Posterior cingulate gyrus (tissue), 11 donors: ENCODE measurements at places on chromosomes 2 and 18.

GRCh38 chr2:44330801-44331200 is 30.5 kb downstream of the PREPL start:
- no peak for DNase-seq

GRCh38 chr2:12453731-12454130 is 263.0 kb upstream of the TRIB2 start:
- DNase-seq, result no peak

GRCh38 chr2:241503776-241504392 is 4.5 kb downstream of the STK25 start:
- no peak for DNase-seq

- no peak for DNase-seq
Measured at GRCh38 chr2:28717339-28717758, 34.3 kb upstream of the PPP1CB start.

GRCh38 chr18:70256184-70256583 is 32.7 kb upstream of the SOCS6 start:
- no peak for DNase-seq

DNA sequence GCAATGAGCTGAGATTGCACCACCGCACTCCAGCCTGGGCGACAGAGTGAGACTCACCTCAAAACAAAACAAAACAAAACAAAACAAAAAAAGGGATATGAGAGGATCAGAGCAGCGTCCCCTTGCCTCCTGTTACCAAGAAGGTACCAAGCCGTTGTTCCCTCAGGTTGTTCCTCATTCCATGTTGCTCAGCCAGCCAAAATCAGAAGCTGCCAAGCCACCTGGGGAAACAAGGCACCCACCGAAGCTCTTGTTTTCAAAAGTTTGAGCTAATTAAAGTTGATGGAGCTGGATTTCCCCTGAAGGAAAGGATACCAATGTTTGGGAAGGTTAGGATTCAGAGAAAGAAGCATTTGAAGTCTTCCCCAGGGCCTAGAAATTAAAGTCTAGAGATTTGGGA is 21.8 kb upstream of the STEAP3 start:
- no peak for DNase-seq

DNA sequence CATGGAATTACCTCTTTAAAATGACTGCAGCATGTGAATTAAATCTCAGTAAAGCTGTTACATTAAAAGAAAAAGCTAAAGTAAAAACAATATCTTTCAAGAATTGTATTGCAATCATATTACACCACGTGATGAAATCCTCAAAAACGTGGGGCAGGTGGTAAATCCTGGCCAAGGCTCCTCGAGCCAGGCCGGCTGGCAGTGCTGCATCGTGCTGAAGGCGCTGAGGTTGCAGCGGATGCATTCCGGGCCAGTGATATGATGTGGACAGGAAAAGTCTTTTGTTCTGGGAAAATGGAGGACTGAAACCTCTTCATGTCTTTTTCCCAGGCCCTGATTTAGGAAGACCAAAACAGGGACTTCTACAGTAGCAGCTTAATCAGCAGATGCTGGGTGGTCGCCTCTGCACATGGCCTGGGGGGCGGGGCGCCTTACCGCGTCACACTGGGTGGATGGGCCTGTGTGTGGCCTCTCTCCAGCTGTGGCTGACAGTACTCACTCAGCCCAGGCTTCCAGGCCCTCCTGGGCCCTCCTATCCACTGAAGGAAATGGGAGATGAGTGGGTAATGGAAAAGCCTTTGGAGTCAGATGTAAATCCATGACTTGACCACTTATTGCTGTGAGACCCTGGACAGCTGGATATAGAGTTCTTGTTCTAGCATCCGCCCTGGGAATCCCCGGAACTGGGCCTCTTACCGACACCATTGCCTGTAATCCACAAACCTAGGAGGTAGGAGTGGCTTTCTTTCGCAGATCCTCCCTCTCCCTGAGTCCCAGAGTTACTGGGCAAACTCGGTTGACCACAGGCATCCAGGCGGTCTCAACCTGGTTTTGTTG is 45.1 kb downstream of the PROC start:
- no peak for DNase-seq

GRCh38 chr2:85277416-85278158 is 50.2 kb downstream of the TGOLN2 start:
- DNase-seq, result no peak

- DNase-seq, result no peak
Measured at GRCh38 chr2:204065566-204065965, 129.0 kb downstream of the ICOS start.

GRCh38 chr2:67880291-67880761 is 182.5 kb downstream of the C1D start:
- DNase-seq, result no peak

DNA sequence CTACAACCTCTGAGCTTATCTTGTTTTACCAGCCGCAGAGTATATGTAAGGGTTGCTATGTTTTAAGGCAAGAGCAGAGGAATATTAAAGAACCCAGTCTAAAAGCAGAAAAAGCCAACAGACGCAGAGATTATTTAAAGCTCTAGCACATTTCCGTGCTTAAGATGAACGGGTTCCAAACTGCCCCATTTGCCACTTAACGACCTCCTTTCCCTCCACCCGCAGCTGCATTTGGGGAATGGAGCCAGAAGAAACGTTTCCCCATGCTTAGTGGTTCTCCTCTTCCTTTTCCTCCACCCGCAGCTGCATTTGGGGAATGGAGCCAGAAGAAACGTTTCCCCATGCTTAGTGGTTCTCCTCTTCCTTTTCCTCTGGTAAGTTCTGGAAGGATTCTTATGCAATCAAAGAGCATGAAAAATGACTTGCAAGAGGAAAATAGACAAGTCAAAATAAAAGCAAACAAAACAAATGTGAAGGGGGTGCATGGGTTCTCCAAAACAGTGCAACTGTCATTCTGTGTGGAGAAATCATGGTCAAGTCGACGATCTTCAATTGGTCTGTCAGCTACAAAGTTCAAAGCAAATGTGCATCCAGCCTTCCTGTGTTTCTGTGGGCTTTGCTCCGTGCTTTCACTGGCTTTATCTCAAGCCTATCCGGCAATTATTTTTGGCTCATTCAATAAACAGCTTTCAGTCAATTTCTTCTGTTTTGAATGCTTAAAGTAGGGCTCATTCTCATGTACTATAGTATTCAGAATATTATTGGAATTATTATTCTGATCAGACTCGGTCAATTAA is 57.8 kb downstream of the DIPK1C start:
- DNase-seq, result no peak

- no peak for DNase-seq
Measured at GRCh38 chr2:228802181-228803071, 468.7 kb downstream of the PID1 start.
